NCI-H774 (cell line): ENCODE measurements at places on chromosomes 11 and 22.

DNA sequence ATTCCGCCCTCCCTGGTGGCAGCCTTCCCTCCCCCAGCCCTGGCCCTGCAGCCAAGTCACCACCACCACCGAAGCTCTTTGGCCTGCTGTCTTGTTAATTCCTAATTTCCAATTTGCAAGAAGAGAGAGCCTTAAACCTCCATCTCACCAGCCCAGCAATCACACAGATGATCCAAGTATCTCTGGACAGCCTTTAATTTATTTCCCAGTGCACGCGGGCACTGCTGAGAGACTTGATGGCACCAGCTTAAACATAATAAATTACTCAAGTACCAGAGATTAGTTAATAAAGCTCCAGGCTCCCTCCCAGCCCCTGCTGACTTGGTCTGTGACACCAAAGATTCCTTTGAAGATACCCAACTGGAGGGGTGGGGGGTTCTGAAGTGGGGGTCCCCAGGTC, 494.7 kb downstream of the BUD13 start:
- DNase-seq, result no peak

- DNase-seq, result no peak
Observed at GRCh38 chr11:13669544-13670488, 1.3 kb downstream of the FAR1 start.

GRCh38 chr11:115469361-115469760, 34.9 kb downstream of the CADM1 start:
- no peak for DNase-seq

DNA sequence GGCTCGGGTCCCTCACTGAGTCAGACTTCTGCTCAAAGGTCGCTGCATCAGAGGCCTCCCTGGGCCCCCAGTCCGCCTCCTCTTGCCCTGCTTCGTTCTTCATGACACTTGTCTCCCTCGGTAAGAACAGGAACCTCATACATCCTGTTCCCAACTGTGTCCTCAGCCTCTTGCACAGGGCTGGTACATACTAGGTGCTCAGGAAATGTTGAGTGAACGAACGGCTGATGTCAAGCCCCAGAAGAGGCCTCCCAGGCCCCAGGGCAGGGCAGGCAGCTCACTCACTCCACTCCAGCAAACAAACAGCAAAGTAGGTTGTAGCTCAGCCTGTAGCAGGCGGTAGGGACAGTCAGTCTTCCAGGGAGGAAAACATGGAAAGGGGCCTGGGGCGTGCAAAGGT, 17.2 kb downstream of the SYNGR1 start:
- no peak for DNase-seq

DNA sequence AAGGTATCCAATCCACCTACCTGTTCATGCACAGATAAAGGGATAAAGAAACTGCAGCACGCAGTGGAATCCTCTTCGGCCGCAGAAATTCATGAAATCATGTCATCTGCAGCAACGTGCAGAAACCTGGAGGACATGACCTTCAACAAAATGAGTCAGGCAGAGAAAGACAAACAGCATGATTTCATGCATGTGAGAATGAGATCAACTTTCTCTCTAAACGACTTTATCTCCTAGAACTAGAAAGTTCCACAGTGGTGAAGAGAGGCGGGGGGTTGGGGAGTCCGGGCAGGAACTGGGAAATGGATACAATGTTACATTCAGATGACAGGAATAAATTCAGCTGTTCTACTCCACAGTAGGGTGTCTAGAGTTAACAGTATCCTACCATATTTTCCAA, 9.9 kb downstream of the RGL4 start:
- DNase-seq, result no peak

DNA sequence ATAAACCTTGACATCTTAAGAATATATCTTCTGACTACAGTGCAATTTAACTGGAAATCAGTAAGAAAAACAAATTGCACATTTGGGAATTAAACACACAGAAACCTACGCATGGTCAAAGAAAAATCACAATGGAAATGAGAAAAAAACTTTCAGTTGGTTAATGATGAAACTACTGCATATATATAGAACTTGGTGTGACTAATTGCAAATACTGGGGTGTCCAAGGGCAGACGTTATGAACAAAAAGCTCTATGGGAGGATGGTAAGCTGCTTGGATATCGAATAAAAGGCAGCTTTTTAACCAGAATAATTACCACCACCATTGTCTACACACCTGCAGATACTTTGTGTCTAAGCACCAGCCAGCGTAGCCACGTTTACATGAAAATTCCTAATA, 791 bp downstream of the GDPD4 start:
- DNase-seq, result no peak

GRCh38 chr11:93541884-93542810, 1.0 kb downstream of the SMCO4 start:
- DNase-seq, result peak; percentile 30

GRCh38 chr11:64777449-64778222, 706 bp downstream of the SF1 start:
- peak; percentile 90 for DNase-seq

- no peak for DNase-seq
Observed at GRCh38 chr11:129960216-129961214, 42.1 kb downstream of the PRDM10 start.

GRCh38 chr11:61571337-61571736, 9.5 kb downstream of the SYT7 start:
- DNase-seq, result no peak

DNA sequence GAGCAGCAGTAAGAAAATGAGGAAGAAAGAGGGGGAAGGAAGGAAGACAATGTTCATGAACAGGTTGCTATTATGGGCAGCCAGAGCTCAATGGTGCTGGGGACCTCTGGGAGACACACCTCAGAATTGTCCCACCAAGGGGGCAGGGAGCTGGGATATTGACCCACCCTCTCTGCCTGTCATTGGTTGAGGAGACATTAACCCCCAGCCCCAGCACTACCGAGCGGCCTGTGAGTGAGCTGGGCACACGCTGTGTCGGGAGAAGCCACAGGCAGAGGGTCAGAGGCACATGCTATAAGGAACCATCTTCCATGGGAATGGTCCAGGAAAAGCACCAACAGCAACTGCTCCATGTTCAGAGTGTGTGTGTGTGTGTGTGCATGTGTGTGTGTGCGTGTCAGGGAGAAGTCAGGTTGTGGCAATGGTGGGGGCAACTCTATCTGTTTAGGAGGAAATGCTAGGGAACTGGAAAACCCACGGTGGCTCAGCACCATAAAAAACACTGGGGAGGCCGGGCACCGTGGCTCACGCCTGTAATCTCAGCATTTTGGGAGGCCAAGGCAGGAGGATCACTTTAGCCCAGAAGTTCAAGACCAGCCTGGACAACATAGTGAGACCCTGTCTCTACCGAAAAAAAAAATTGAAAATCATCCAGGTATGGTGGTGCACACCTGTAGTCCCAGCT, 49.2 kb downstream of the CD6 start:
- DNase-seq, result no peak

DNA sequence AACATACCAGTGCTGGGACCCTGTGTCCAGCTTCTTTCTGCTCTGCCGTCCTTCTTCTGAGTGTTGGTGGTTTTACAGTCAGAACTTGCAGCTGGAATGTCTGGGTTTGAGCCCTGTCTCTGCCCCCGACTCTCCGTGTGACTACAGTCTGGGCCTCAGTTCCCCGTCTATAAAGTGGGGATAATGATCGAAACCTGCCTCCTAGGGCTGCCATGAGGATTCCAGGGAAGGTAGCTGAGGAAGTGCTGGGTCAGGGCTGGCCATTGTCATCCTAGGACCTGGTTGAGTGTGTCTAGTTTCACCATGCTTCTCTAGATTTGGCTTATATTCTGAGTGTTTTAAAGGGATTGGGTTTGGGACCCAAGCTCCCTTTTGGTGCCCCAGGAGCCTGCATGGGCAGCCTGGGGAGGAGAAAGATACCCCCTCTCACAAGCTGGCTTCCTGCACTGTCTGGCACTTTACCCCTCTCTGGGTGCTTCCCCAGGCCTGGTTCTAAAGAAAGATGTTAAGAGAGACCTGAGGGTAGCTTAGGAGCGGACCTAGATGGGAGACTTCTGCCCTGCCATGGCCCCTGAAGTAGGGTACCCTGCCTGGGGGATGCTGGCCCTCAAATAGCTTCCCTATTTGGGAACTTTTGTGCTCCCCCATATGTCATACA, 49.9 kb downstream of the TSPAN18 start:
- DNase-seq, result no peak

DNA sequence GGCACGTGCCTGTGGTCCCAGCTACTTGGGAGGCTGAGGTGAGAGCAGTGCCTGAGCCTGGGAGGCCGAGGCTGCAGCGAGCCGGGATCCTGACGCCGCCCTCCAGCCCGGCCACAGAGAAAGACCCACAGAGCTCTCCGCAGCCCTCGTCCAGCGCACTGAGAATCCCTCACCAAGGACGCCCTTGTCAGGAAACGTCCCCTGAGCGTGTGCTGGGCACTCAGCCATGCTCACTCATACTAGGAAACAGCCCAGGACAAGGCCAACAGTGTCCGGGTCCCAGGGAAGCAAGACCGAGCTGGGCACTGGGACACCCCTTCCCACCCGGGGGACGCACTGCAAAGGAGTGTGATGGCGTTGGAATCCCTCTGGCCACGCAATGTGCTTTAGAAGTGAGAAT, 14.5 kb downstream of the DEAF1 start:
- DNase-seq, result no peak

DNA sequence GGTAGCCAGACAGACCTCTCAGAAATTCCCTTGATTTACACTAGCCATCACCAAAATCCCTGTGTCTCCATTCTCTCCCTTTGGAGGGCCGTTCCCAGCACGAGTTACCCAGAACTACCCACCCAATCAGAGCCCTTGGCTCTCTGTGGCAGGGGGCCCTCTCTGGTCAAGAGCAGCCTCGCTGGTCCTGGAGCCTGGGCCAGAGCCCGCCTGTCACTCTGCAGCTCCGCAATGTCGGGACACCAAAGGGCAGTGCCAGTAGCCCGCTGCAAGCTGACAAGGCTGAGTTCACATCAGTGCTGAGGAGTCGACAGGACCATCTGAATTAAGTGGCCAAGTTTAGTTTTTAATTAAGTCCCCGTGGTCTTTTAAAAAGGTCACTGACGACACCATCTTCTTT, 241.6 kb downstream of the ST3GAL4 start:
- DNase-seq, result no peak

GRCh38 chr22:23104187-23104971, 34.1 kb downstream of the GNAZ start:
- no peak for DNase-seq

DNA sequence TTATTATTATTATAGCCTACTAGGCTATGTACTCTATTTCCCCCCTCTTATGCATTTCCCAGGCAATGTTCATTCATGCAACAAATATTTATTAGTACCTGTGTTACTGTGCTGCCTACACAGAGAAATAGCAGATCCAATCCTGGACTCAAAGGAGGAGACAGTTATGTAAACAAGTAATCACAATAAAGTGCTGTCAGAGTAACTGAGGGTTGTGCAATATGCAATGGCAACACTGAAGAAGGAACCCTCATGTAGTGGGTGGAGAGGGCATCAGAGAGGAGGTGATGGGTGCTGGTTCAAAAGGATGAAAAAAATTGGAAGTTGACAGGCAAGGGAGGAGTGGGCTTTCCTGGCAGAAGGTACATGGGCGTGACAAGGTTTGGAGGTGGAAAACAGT, 886 bp upstream of the P4HA3 start:
- no peak for DNase-seq

GRCh38 chr22:39422721-39423120, 23.1 kb downstream of the TAB1 start:
- no peak for DNase-seq

DNA sequence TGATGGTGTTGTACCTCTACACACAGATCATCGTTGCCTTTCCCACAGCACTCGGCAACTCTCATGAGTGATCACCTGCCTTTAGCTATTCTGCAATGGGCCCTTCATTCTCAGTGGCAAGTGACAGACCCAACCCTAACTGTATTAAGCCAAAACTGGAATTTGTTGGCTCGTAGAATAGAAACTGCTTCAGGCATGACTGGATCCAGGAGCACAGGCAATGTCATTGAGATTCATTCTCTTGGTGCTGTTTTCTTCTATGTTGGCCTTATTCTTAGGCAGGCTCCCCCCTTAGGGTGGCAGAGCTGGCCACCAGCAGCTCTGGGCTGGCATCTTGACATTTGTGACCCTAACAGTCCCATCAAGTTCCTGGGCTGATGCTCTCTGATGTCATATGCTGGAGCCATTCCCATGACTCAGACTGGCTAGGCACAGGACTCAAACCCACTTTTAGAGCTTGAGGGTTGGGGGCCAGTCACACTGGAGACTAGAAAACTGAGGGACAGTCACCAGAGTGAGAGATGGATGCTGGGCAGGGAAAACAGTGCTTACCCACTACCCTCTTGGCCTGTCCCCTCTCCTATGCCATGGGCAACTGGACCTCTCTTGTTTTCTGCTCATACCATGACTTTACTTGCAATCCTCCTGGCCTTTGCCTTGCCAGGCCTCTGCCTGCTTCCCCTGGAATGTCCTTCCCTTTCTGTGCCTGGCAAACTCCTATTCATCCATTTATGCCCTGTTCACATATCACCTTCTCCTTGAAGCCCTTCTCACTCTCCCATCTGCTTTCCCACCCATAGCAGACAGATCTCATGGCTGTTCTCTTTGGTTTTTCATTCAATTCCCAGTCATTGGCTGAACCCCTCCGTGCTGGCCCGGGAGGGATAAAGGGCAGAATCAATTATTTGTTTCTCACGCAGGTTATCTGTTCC, 7.1 kb upstream of the CDC42EP2 start:
- DNase-seq, result no peak

- DNase-seq, result no peak
Observed at GRCh38 chr11:46296528-46297448, 19.3 kb downstream of the CREB3L1 start.

GRCh38 chr11:104772806-104773241, 125.4 kb downstream of the CASP12 start:
- no peak for DNase-seq

DNA sequence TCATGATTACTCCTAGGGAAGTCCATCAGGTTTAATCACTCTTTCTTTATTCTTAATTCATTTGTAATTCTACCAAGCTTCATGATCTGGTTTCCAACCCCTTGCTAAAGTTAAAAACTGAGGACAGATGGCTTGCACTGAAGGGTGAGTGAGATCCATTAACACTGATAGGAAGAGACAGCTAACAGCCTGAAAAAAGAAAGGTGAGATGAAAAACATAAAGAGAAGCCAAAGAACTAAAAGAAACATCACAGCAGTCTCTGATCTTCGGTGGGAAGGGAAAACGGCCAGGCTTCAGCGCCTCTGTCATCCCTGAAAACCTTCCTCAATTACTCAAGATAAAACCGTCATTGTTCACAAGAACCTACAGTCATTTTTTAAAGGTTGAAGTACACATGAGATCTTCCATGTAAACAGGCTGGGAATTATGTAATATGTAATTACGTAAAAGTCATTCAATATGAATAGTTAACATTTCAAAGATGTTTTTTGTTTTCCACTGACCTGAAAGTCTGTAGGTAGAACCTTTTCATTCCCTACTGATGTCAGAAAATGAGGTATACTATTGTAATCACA, 41.3 kb downstream of the VSIG10L2 start:
- DNase-seq, result no peak

- no peak for DNase-seq
Observed at GRCh38 chr11:64406221-64406946, 47.4 kb downstream of the RPS6KA4 start.

- no peak for DNase-seq
Observed at GRCh38 chr11:57424137-57424791, 2.7 kb downstream of the SLC43A3 start.

GRCh38 chr11:63623513-63624140, 9.4 kb upstream of the PLAAT3 start:
- no peak for DNase-seq
